ENCODE measurements at places on chromosomes 6 and 20. TPM values are rescaled to one million over a fixed set of nuclear protein-coding genes. Genes with fewer than 3 reads are reported as not detected.

- no peak for DNase-seq
- no peak overlapping the region for H3K4me3 ChIP-seq
Observed at GRCh38 chr20:10318291-10319024, 99.8 kb downstream of the SNAP25 start.

The ZNF391 gene
- total RNA-seq, result 3.9 TPM

The NINL gene
- total RNA-seq, result 2.2 TPM

DNA sequence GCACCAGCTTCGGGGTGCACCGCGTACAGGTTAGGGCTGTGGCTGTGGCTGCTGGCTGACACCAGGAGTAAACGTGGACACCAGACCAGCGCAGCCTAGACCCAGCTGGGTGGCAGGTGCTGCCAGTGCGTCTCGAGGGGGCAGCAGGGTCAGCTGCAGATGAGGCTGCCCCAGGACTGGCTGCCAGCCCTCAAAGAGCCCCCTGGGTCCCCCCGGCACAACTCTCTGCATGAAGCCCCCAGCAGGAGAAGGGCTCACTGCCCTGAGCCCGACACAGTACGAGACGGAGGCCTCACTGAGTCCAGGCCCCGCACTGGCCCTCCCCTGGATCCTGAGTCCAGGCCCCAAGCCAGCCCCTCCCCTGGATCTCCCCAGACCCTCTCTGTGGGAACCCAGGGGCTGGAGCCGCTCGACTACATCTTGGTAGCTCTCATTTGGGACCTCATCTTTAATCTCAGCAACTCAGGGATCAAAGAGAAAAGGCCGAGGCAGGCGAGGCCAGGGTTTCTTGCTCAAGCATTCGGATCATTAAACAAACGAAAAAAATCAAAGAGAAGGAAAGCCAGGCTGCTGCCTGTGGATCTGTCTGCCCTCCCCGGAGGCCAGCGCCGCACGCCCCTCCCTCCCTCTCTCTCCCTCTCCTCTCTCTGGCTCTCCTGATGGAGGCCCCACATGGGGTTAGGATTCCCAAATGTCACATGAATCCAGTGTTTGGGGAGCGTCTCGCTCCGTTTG is 7.0 kb upstream of the NKAIN4 start:
- no peaks in the 10 kb centered on the region for H3K36me3 ChIP-seq
- H3K4me3 ChIP-seq, result no peak overlapping the region
- H3K27me3 ChIP-seq, result peaks cover 11% of the 10 kb centered on the region

The SLC17A9 gene
- total RNA-seq, result 40.9 TPM

DNA sequence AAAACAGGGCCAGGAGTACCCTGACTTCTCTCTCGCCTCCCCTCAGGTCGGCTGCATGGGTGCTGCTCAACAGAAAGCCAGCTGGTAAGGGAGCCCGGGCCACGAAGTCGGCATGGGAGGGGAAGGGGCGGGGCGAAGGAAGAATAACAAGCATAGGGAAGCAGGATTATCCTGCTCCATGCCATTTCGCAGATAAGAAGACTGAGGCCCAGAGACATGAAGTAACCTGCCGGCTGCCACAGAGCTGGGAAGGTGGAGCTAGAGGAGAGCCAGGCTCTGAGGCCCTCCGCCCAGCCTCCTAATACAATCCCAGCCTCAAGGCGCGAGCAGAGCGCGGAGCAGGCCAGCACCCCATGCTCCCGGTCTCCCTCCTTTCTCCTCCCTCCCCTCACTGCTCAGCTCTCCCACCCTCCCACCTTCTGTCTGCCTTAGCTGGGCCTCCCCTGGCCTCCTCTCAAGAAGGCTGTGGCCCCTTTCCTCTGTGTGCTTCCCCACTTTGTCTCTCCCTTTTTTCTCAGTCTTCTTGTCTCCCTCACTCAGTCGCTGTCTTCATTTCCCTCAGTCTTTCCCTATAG is 13.2 kb upstream of the HMGA1 start:
- no peak for DNase-seq
- no peaks in the 10 kb centered on the region for H3K36me3 ChIP-seq
- H3K4me1 ChIP-seq, result peaks cover 18% of the 10 kb centered on the region
- H3K27ac ChIP-seq, result peak overlapping the region; percentile 86
- H3K4me3 ChIP-seq, result peak overlapping the region; percentile 73
